Activated naive CD8-positive, alpha-beta T cell treated with anti-CD3 and anti-CD28 coated beads, Interleukin-2, amount 50 U/mL, for 16 hours (primary cell): ENCODE measurements at places on chromosomes 11 and 22.
A peak's percentile ranks its signal among the peaks of the same experiment; 100 is the strongest.

DNA sequence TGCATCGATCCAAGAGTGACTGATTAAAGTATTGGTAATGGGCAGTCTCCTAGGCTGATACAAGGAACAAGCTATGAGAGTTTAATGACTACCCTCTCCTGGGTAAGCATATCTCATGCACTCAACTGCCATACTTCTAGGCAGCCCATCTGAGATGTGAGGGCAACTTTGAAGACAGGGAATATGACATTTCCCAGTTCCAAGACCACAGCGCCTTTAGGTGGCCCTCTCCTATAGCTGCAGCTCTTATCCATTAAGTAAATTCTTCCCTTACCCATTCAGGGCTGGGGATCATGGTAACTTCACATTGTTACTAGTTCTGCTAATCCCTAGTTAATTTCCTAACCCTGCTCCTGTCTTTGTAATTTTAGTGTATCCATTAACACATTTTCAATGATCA lies 157.3 kb upstream of the CTSC start:
- no peak for DNase-seq

- DNase-seq: no peak
These were observed 37.0 kb downstream of the SGSM1 start for GRCh38 chr22:24843048-24843447.

DNA sequence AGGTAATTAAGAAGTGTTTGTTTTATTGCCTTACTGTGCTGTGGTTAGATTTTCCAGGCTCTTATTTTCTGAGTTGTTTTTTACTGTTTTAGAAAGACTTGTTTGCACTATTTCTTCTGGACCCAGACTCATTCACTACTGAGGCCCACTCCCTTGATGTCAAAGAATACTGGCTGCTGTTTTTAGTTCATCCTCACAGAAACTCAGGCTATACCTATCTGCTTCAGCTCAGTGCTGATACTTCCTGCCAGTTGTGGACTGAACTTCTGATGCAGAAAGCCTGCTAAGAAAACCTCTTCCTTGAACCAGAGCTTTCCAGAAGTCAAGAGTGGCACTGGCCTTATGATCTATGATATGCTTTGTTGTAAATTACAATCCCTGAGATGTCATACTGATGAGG lies 15.9 kb upstream of the PIK3IP1 start:
- DNase-seq: no peak

- DNase-seq: no peak
These were observed 1.3 kb downstream of the MYH9 start for GRCh38 chr22:36386351-36386899.

- peak; percentile 67 for DNase-seq
These were observed at the start of gene SLC25A17 for GRCh38 chr22:40818747-40819598. TSS of gene SLC25A17 (minus strand) at chr22:40819346. CDS start at chr22:40819248, 98 bp downstream.
